ENCODE measurements at places on chromosomes 1 and 21.

DNA sequence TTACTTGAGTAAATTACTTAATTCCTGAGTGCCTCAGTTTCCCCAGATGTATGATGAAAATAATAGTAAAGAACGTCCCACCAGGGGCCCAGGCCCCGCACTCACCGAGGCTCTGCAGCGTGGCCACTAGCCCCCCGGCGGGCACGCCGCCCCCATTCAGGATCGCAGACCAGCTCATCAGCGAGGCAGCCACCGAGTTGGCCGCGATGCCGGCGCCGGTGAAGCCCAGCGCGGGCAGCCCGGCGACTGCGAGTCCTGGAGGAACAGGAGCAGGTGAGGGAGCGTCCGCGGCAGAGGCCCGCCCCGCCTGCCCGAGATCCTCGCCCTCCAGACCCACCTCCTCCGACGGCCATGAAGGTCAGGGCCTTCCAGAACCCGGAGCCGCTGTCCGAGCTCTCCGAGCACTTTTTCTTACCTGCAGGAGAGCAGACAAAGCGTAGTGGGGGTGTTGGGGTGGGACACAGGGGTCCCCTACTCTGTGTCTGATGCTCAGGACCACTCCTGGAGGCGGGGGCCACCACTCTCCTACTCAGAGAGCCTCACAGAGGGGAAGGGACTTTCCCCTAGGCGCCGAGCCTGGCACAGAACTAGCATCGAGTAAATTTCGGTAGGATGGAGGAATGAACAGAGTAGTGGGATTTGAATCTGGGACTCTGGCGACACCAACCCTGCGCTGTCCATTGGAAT lies 3.7 kb downstream of the IFI6 start:
- DNase-seq, result no peak

DNA sequence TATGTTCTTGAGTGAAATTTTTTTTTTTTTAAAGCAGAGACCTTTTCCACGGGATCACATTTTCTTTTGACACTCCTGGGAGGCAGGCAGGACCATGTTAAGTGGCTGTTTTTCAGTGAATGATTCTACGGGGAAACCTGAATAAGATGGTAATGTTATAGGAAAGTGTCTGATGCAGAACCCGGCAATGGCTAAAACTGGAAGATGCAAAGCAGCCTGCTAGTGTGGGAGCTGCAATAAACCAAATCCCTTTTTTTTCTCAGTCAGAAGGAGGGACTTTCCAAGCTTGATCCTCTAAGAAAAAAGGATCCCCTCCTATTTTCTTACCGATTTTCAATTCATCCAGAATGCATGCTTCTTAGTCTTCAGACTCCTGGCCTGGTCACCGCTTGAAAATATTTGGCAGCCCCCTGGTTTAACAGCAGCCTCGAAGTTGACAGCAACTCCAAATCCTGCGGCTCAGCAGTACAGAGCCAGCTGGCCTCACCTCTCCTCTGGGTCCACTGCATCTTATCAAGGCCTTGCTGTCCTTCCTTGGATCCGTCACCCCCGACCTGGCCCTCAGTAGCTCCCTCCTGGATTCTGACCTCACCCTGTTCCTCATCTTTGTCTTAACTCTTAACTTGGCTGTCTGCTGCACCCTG lies 5.6 kb downstream of the MX2 start:
- no peak for DNase-seq

GRCh38 chr1:93690921-93691789 lies 9.5 kb upstream of the BCAR3 start:
- no peak for DNase-seq

DNA sequence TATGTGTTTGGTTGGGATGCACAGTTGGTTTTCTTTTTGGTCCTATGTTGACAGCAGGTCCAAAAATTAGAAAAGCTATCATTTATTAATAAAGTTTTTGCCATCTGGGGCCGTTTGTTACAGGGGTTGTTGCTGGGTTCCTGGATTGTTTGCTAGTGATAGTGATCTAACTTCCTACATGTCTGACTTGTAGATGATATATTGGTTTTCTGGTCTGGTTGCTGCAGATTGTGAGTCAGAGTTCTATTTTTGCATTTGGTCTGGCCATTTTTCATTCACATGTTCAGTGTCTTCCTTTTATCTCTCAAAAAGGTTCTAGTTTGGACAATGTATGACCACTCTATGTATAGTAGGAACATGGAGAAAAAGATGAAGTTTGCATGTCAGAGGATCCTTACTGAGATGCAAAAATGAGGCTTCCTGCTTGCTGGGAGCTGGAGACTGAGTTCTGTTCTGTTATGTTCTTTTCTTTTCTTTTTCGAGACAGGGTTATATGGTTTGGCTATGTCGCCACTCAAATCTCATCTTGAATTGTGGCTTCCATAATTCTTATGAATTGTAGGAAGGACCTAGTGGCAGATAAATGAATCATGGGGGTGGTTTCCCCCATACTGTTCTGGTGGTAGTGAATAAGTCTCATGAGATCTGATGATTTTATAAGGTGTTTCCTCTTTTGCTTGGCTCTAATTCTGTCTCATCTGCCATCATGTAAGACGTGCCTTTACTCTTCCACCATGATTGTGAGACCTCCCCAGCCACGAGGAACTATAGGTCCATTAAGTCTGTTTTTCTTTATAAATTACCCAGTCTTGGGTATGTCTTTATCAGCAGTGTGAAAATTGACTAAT lies 4.2 kb upstream of the NVL start:
- no peak for DNase-seq

- no peak for DNase-seq
These were observed at the start of gene SLC9C2 for GRCh38 chr1:173603056-173603591. SLC9C2 (minus strand) TSS chr1:173603072; CDS start chr1:173601776, 1,296 bp downstream.

DNA sequence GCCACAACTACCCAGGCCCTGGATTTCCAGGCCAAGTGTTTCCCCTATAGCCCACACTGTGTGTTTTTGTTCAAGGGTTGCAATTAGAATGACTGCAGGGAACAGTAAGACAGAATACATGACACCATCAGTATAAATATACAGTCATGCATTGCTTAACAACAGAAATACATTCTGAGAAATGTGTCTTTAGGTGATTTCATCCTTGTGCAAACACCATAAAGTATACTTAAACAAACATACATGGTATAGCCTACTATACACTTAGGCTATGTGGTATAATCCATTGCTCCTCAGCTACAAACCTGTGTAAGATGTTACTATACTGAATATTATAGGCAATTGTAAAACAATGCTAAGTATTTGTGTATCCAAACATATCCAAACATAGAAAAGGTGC lies 7.5 kb upstream of the SLC44A5 start:
- DNase-seq, result no peak
